Hippocampal formation (tissue), 2 donors: ENCODE measurements at places on chromosomes 1 and 21.

DNA sequence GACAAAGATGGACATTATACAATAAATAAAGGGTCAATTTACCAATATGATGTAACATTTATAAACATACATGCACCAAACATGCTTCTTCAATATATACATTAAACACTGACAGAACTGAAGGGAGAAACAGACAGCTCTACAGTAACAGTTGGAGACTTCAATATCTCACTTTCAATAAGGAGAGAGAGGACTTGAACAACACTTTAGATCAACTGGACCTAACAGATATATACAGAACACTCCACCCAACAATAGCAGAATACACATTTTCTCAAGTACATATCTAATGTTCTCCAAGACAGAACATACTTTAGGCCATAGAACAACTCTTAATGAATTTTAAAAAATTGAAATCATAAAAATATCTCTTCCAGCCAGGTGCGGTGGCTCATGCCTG is 50.6 kb upstream of the TTC39A start:
- DNase-seq = no peak

- no peak for DNase-seq
These were observed 22.8 kb downstream of the LDLRAP1 start for GRCh38 chr1:25566176-25566729.

- no peak for DNase-seq
These were observed 121.1 kb upstream of the DEPDC1 start for GRCh38 chr1:68617942-68618341.

GRCh38 chr1:193549081-193549480 is 362.7 kb upstream of the B3GALT2 start:
- no peak for DNase-seq

- no peak for DNase-seq
These were observed 12.8 kb downstream of the PROK1 start for GRCh38 chr1:110463725-110464124.

DNA sequence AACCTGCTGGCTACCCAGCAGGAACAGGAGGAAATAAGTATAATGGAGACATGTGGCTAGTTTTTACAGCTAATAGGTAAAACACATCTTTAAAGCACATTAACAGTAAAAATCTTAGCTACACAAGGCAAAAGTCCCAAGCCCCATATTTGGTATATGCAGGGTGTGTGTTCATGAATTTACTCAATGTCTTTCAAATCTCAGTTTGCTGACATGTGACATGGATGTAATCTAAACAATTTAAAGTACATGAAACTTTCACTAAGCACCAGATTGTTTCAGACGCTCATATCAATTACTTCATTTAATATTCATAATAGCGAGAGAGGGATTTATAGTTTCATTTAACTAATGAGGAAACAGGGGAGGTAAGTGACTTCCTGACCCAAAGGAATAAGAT is 3.9 kb downstream of the TACSTD2 start:
- no peak for DNase-seq
